ENCODE measurements at places on chromosomes 12 and 14.

GRCh38 chr12:5902736-5903135, 42.3 kb downstream of the ANO2 start:
- no peak for DNase-seq

- DNase-seq: no peak
Observed at GRCh38 chr14:34437729-34438080, 24.3 kb downstream of the SPTSSA start.

GRCh38 chr12:111453071-111453989, 47.6 kb downstream of the SH2B3 start:
- no peak for DNase-seq

DNA sequence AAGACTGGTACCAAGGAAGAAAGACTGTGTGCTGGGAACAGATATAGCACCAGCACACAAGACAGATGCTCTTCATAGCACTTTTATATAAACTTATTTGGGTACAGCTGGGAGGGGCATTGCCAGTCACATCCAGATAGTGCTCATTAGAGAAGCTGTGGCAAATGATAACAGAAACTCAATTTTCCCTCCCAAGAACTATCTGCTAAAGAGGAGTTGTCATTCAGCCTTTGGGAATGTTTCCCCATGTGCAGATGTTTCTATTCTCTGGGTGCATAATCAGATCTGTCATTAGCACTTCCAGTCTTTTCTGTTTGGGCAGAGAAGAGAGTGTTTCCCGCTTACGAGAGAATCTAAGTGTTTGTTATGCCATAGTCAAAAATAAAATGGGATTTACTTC, 714.9 kb upstream of the MDGA2 start:
- DNase-seq: no peak

GRCh38 chr12:27429606-27430005, 16.9 kb upstream of the SMCO2 start:
- DNase-seq: no peak

DNA sequence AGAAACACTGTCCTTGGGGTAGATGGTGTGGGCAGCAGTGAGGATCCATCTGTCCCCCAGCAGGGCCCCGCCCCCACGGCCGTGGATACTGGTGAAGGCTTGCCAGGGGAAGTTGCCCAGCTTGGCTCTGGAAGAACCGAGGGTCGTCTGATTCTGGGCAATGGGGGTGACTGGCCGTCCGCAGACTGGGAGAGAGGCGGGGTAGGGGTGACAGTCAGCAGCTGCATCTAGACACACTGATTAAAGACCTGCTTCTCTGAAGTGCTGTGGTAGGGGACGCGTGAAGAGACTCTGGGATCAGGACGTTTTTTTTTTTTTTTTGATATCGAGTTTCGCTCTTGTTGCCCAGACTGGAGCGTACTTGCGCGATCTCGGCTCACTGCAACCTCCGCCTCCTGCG, 4.7 kb upstream of the C1R start:
- no peak for DNase-seq

DNA sequence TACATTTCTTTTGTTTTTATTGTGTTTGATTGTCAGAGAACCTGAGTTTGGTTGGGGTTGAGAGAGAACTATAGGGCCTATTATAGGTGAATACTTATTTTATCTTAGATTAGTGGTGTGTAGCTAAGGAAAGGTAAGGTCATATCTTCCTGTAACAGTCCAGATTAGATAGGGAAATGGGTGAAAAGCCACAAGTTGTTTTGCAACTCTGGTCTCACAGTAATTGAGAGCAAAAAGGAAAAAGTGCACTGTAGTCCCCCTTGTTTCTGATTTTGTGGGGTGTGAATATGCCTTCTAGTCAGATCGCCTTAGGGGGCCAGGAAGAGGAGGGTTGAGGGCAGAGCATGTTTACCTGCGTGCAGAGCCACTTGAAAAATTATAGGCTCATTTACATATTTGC, 8.9 kb downstream of the MSRB3 start:
- DNase-seq: no peak

DNA sequence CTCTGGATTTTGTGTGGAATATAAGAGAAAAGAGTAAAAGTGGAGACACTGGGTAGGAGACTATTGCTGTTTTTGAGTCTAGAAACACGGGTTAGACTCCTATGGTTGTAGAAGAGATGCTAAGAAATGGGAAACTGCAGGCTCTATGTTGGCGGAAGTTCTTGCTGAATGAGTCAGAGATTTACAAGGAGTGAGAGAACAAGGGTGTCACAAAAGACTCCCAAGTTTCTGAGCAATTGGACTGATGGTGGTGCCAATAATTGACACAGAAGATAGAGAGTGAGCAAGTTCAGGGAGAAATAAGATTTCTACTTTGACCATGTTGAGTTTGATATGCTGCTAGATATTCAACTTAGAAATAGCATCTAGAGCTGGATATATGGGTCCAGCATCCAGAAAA, 2.6 kb upstream of the PRKD1 start:
- no peak for DNase-seq

GRCh38 chr12:42129595-42130204, 15.0 kb downstream of the GXYLT1 start:
- no peak for DNase-seq

DNA sequence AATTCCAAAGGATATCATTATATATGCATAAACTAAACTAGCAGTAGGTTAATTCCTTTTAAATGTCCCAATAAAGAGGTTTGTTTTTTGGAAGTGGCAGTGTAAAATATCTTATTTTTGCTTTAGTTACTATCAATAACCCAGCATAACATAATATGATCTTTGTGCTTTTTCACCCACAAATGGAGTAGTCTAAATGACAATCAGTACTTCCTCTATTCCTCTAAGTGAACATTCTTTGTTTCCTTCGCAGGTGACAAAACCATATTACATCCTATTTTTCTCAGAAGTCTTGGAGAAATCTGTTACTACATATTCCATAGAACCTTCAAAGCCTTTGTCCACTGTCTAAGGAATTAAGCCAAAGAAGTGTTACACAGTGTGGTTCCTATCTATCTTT, 62.5 kb downstream of the MED13L start:
- no peak for DNase-seq

GRCh38 chr12:73465106-73465505, 1072.5 kb upstream of the ATXN7L3B start:
- DNase-seq: no peak

GRCh38 chr14:53946404-53947093, 10.1 kb downstream of the BMP4 start:
- no peak for DNase-seq

- DNase-seq: no peak
Observed at GRCh38 chr12:66144791-66145754, 14.5 kb upstream of the LLPH start.

DNA sequence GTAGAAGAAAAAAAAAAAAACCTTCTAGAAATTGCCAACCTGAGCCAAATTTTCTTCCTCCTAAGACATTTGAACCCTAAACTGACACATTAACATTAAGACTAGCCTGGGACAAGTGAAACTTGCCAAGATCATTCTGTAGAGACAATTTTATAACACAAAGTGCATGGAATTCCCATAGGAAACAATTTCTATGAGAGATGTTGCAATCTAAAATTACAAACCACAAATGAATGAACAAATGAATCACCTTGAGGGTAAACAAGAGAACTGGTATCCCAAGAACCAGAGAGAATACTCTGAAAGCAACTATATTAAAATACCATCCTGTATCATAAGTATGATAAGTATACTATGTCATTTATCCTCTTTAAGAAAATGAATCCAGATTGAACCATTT, 165.3 kb downstream of the DICER1 start:
- DNase-seq: no peak

DNA sequence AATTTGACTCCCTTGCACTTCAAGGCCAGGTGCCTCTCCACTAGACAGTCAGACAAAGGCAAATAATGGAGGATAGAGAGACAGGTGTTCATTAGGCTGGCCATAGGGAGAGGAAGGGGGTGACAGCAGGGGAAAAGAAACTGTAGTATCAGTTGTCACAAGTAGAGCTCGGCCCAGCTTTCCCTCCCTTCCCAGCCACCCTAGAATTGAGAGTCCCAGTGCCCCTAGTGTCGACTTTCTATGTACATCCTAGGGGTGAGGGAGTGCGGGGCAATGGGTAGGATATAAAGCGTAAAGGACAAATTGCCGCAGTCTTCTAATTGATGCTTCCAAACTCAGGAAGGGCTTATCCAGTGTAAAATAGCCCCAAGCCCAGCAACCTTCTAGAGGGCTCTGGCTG, 39.0 kb downstream of the BAZ2A start:
- DNase-seq: no peak

GRCh38 chr12:5038781-5039311, 4.8 kb upstream of the KCNA5 start:
- no peak for DNase-seq

GRCh38 chr14:69909826-69910550, 30.8 kb downstream of the SMOC1 start:
- DNase-seq: no peak

GRCh38 chr12:39813776-39814175, 194.2 kb upstream of the ABCD2 start:
- DNase-seq: no peak

GRCh38 chr14:94699831-94700230, 70.1 kb downstream of the GSC start:
- no peak for DNase-seq

GRCh38 chr14:23366426-23366921, 1.5 kb upstream of the EFS start:
- no peak for DNase-seq

GRCh38 chr12:92602476-92602875, 100.3 kb upstream of the PLEKHG7 start:
- DNase-seq: no peak

DNA sequence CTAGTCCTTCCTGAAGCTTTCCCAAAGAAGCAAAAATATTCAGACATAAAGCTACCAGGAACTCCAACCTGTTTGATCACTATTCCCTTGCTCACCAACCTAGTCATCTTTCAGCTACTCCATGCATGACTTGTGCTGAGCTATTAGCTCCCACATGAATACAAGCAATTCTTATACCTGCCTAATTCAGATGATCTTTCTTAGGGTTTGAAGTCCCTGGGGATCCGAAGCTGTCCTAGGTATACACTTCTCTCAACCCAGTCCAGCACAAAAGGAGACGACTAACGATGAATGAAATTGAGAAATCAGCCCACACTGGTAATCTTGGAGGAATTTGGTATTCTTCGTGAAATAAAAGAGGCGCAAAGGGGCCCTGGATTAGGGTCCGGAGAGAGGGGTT, 631 bp upstream of the PTGR2 start:
- no peak for DNase-seq

DNA sequence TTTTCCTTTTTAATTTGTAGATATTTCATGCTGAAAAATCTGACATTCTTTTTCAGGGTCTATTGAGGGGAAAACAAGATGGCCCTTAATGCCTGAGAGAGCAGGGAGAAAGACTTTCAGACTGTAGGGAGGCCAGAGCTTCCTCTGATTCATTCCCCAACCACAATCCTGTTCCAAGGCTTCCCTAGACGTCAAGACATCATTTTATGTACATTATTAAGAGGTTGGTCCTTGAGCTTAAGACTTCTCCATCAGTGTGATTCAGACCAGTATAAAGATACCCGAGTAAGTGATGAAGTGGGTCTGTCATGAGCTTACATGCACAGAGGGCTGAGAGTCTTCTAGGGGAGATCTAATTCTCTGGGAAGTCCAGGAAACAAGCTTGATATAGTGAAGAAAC, 57.3 kb downstream of the AVPR1A start:
- DNase-seq: no peak

GRCh38 chr14:84483072-84483420, 1046.9 kb upstream of the FLRT2 start:
- DNase-seq: no peak

- no peak for DNase-seq
Observed at GRCh38 chr14:93490001-93490400, 59.3 kb downstream of the UNC79 start.

- DNase-seq: no peak
Observed at GRCh38 chr12:54265364-54265812, 14.5 kb downstream of the CBX5 start.

- no peak for DNase-seq
Observed at GRCh38 chr14:72560331-72560730, 333.6 kb downstream of the DPF3 start.

- no peak for DNase-seq
Observed at GRCh38 chr14:28012629-28013415, 753.8 kb upstream of the FOXG1 start.

- no peak for DNase-seq
Observed at GRCh38 chr12:49673446-49674317, 33.5 kb downstream of the FMNL3 start.

DNA sequence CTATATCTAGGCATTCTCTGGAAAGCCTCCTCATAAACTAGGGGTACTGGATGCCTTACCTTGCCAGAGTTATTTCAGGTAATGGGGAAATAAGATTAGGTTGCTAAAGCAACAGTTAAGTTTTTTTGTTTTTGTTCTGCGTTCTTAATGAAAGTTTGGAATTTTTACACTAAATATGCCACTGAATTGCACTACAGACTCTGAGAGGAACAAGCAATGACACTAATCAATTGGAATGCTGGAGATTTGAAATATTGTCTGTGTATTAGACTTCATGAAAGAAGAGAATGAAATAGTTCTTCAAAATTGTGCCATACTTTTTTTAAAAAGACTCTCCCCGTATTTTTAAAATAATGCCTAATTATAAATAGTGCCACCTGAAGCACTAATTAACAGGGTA, 287.8 kb downstream of the NAV3 start:
- DNase-seq: no peak

- DNase-seq: no peak
Observed at GRCh38 chr12:47755655-47756562, 2.8 kb downstream of the RAPGEF3 start.

DNA sequence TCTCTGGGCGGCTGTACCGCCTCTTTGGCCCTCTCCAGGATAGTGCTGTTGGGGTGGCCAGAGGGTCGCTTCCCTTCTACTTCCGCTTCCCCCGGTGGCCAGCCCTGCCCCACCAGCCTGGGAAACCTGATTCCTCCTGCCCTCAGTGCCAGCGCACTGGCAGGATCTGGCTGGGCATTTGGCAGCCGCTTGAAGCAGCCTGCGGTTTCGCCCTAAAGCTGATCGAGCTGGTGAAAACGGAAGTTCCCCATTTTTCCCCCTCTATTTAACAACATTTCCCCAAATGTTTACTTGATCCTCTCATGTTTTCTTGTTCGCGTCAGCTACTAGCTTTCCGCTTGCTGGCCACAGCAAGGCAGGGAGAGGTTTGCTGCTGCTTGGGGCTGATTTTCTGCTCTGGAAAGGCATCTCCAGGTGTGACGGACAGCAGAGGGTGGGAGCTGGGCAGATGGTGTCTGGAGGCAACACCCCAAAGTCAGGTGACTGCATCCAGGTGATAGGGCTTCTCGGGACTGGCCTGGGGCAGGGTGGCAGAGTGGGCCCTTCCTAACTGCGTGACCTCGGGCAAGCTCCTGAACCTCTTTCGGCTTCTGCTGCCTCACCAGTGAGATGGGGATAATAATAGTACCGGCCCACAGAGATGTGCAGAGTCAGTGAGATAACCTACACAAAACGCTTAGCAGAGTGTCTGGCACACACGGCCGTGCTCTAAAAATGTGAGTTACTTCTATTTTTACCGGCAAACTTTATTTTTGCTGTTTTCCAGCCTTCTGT, 53.1 kb downstream of the TSPAN9 start:
- DNase-seq: no peak

GRCh38 chr14:59438195-59438647, 27.0 kb downstream of the GPR135 start:
- no peak for DNase-seq

GRCh38 chr14:54597795-54598443, 31.0 kb downstream of the SAMD4A start:
- DNase-seq: no peak

GRCh38 chr12:48961331-48961730, 4.0 kb upstream of the ARF3 start:
- DNase-seq: no peak
